ENCODE measurements at places on chromosomes 1 and 21.

- DNase-seq, result no peak
Observed at GRCh38 chr1:41670217-41670957, 185.9 kb upstream of the EDN2 start.

- no peak for DNase-seq
Observed at GRCh38 chr1:13662493-13662892, 37.5 kb upstream of the PRDM2 start.

- no peak for DNase-seq
Observed at GRCh38 chr1:180860535-180860934, 52.2 kb upstream of the KIAA1614 start.

DNA sequence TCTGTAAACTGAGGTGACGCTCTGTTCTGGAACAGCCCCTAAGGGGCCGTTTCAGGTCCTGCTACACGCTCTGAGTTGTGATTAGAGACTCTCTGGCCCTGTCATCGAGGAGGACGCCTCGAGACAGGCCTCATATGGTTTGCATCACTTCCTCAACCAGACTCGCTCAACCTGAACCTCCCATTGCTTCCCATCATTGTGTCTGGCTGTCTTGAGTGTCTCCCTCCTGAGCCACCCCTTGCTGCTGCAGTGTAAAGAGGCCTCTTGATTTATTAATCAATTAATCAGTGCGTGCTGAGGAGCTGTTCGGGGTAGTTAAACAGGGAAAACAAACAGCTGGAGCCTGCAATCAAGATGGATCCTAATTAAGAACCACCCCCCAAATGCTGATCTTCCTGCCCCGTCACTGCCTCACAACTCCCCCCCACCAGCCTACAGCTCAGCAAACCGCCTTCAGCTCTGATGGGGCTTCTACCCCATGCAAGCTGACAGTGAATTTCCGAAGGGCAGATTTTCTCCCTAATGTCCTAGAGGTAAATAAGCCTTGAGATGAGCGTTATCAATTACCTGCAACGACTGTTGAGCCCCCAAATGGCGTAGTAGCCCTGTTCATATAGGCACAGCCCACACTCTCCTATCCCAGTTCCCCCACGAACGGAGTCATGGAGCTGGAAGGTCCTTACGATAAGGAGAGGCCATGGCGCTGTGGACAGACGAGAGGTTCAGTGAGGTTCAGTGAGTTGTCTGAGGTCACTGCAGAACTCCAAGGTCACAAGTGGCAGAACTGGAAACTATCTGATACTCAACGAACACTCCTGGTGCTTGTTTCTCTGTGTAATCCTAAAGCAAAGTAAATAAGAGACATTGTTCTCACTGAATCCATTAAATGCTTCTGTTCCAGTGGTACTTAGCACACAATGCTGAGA is 210.6 kb downstream of the KIF26B start:
- DNase-seq, result no peak

DNA sequence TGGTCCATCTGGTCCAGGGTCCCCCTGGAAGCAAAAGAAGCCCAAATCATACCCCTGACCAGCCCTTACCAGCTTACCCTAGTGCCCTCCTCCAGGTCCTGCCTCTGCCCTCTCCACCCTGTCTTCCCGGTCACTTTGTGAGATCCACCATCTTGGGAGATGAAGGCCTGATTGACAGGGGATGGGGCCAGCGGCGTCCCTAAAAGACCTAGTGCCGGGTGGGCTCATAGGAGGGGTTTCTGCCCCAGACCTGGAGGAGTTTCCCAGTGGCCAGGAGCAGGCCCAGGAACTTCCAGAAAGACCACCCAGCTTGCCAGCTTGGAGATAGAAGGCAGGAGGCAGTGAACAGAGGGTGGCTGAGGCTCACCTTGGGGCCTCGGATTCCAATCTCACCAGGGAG is 5.4 kb downstream of the COL9A2 start:
- no peak for DNase-seq

GRCh38 chr1:244634546-244634945 is 18.4 kb upstream of the DESI2 start:
- DNase-seq, result no peak

DNA sequence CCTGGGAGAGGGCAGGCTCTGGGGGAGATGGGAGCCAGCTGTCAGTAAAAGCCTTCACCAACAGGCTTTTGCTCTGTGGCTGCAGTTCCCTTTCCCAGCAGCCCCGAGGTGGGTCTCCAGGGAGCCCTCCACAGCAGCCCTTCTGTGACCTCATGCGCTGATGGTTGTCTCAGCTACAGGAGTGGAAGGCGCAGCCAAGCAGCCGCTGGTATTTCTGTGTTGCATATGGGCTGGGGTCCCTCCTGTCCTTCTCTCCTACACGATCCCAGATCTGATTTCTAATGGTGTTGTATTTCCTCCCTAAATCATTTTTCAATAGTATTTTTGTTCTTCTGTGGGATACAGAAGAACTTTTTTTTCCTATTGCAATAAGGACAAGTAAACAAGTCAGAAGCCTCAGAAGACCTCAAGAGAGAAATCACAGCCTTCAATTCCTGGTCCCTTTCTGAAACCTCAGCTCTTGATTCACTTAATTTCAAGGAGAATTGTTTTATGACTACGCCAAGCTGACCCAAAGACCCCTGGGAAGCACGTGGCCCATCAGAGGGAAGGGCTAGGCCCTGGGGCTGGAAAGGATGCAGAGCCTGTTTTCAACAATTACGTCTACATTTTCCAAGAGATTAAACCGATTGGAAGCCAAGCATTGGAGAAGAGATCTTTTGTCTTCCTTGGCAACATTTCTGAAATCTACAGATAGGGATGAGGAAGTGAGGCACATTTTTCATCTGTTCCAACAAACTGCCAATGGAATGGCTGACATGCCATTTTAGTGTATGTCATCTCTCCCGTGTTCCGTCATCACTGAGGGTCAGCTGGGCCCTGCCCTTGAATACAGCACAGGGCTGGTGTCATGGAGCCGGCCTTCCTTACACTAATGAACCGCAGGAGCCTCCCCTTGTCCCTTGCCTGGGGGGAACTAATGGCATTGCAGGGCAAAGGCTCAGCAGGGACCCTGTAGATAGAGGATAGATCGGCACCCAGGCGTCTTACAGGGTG is 42.0 kb upstream of the SCCPDH start:
- no peak for DNase-seq

- no peak for DNase-seq
Observed at GRCh38 chr1:32361308-32361673, 994 bp downstream of the FAM229A start.

- no peak for DNase-seq
Observed at GRCh38 chr1:160022330-160023310, 9.2 kb downstream of the PIGM start.

GRCh38 chr1:247347477-247348222 is 16.0 kb upstream of the ZNF496 start:
- DNase-seq, result no peak

GRCh38 chr1:57422271-57423134 is 1.4 kb downstream of the DAB1 start:
- DNase-seq, result no peak

DNA sequence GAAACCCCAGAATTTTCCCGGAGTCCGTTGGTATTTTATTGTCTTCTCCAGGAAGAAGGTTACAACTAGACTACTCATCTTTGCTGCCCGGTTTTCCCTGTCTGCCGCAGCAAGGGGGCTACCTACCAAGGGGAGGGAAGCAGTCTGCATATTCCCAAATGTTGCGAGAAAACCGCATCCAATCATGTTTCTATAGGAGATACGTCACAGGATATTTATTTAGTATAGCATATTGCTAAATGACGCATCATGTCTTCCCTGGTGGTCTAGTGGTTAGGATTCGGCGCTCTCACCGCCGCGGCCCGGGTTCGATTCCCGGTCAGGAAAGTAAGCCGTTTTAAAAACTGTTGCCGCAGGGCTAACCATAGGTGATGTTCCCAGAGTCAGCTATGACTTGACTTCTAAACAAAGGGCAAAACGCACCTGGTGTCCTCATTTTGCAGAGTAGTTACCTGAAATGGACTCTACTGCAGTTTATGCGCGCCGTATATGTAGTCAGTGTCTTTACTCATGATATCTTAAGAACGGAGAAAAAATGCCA is 15.2 kb upstream of the ZNF692 start:
- DNase-seq, result peak; percentile 84

- no peak for DNase-seq
Observed at GRCh38 chr1:208003241-208003640, 92.3 kb upstream of the CD34 start.

GRCh38 chr21:35989138-35989735 is 71.1 kb downstream of the SETD4 start:
- DNase-seq, result no peak

DNA sequence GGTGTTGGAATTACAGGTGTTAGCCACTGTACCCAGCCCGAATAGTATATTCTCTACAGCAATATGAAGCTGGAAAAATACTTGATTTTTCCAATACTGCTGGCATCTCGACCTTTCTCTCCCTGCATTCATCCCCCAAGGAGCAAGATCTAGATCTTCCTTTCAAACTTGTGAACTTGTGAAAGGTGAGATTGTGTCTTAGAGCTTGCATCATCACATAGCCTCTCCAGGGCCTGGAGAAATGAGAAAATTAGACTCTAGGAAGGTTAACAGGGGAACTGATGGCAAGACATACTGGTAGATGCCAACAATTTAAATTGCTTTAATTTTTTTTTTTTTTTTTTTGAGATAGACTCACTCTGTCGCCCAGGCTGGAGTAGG is 2.1 kb downstream of the PRUNE1 start:
- no peak for DNase-seq

GRCh38 chr1:198575798-198576641 is 35.5 kb upstream of the ATP6V1G3 start:
- DNase-seq, result no peak

DNA sequence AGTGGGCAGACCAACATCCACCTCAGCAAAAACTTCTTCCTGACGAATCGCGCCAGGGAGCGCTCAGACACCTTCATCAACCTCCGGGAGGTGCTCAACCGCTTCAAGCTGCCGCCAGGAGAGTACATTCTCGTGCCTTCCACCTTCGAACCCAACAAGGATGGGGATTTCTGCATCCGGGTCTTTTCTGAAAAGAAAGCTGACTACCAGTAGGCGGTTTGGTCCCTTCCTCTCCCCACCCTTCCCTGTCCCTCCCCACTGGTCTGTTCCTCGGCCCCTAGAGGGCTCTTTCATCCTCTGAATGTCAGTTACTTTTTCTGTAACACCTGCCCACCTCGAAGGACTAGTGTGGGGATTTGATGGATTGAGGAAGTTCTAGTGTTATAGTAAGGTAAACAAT is 46.9 kb downstream of the CAPN2 start:
- no peak for DNase-seq

DNA sequence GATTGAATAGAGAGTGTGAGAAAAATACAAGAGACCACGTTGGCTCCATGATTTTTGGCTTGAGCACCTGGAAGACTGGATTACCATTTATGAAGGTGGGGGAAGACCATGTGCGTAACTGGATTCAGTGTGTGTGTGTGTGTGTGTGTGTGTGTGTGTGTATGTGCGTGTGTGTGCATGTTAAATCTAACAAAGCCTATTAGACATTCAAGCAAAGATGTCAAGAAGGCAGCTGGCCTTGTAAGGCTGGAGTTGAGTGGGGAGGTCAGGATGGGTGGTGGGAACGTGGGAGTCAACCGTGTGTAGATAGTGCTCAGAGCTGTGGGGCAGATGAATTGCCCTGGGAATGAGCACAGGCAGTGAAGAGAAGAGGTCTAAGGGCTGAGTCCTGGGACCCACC is 293.8 kb upstream of the POU3F1 start:
- no peak for DNase-seq
